Stimulated activated CD8-positive, alpha-beta memory T cell treated with anti-CD3 and anti-CD28 coated beads, Interleukin-4, amount 100 ng/mL, for 4 hours (primary cell): ENCODE measurements at places on chromosomes 5 and 9.

DNA sequence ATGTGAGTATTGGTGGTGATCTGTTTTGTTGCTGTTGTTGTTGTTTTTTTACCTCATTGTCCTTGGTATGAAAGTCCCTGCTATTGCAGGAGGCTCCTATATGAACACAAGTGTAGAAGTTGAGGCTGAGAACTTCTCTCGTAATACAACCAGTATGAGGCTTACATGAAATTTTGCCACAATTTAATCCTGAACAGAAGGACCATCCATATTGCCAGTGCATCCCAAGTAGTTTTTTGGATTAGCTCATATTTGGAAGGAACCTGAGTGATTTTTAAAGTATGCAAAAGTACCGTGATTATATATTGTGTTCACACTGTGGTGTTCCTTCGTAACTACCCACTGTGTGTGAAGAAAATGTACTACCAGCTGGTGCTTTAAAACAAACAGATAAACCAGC lies 2095.5 kb upstream of the WWC1 start:
- no peak for DNase-seq

DNA sequence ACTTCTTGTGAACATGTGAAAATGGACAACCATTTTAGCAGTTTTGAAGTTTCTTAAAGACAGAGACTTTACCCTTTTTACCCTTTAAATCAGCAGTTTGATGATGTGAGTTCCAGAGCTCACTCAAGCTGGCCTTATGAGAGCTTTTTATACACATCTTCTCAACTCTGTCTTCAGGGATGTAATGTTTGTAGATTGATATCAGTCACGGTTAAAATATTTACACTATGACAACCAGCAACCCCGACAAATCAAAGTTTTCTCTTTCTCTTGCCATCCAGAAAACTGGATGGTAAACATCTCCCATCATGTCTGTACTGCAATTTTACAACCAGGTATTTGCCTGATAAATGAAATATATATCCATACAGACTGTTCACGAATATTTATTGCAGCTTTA lies 233.4 kb upstream of the ST8SIA4 start:
- no peak for DNase-seq

- no peak for DNase-seq
Observed at GRCh38 chr5:41118177-41118576, 47.0 kb upstream of the MROH2B start.

- no peak for DNase-seq
Observed at GRCh38 chr9:35495984-35496383, 6.1 kb downstream of the RUSC2 start.

GRCh38 chr5:35082530-35082929 lies 34.8 kb upstream of the AGXT2 start:
- no peak for DNase-seq

DNA sequence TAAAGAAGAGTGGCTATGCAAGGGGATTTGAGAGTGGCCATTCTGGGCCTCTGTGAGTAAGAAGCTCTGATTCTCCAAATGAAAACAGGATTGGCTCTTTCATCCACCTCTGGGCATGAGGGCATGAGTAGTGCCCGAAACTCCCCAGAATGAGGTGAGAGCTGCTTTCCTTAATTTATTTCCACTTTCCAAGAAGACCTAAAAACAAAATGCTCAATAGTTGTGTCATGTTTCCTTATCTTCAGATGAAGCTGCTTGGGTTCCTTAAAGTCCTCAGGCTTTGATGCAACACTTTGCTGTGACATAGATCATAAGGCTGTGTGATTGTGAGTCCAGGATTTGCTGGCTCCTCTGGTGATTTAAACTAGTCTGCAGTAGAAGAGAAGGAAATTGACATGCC lies 3.1 kb upstream of the ZCCHC10 start:
- no peak for DNase-seq

DNA sequence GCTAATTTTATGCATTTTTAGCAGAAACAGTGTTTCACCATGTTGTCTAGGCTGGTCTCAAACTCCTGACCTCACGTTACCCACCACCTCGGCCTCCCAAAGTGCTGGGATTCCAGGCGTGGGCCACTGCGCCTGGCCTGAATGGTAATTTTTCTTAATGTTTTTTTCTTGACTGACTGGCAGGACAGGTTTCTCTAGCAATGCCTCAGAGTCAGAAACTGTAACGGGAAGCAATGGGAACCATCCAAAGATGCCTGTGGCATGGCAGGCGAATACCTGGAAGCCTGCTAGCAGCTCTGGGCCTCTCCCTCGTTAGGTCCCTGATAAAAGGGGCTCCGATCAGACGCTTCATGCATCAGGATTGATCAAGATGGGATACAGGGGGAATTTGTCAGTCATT lies 639.2 kb downstream of the NR2F1-AS1 start:
- no peak for DNase-seq
